ENCODE measurements at places on chromosomes 7 and 10. TPM values are rescaled to one million over a fixed set of nuclear protein-coding genes. Genes with fewer than 3 reads are reported as not detected.

Gene SNCG
- 61.1 TPM for total RNA-seq

Gene C10orf53
- not detected for total RNA-seq

Gene CALY
- total RNA-seq = not detected

Gene ARMC10
- 36.2 TPM for total RNA-seq
